NCI-H2081 (cell line): ENCODE measurements at places on chromosomes 3 and 15.

GRCh38 chr15:80309769-80310384 lies 57.9 kb upstream of the CTXND1 start:
- peak; percentile 40 for DNase-seq

GRCh38 chr3:94162700-94163099 lies 99.8 kb downstream of the NSUN3 start:
- DNase-seq = no peak

- DNase-seq = no peak
Observed at GRCh38 chr15:64443747-64444621, 16.4 kb upstream of the ZNF609 start.

GRCh38 chr3:126466886-126467610 lies 8.6 kb downstream of the ZXDC start:
- no peak for DNase-seq

GRCh38 chr3:64150623-64151207 lies 74.6 kb downstream of the PRICKLE2 start:
- DNase-seq = peak; percentile 86

DNA sequence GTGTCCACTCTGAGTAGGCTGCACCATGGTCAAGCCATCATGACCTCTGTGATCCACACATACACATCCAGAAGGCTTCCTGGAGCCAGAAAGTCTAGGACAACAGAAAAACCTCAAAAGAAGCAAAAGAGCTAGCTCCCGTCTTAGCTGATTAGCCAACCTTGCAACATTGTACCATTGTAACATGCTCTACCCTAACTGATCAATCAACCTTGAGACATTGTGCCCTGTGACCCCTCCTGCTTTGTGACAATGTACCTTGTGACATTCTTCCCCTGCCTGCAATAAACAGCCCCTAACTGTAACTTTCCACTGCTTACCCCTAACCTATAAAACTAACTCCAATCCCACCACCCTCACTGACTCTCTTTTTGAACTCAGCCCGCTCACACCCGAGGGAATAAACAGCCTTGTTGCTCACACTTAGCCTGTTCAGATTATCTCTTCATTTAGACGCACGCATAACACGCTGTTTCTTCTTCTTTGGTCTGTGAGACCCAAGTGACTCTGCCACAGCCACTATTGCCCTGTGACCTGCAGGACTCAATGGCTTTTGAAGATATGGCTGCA lies 1104.6 kb downstream of the OTOL1 start:
- no peak for DNase-seq

DNA sequence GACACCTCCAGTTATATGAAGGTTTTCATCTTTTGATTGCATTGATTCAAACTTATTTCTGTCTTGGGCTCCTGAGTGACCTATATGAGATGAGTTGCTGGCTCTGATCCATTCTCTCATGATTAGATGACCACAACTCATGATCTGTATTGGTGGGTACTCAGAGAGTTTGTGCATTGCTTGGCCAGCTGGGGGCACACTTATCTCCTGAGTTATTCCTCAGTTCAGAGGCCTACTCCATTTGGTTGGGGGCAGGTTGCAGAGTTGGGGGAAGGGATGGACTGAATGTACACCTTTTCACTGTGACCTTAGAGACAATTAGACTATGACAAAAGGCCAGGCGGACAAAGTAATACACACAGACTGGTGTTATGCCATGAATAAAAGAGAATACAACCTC lies 166.2 kb upstream of the SEMA6D start:
- peak; percentile 10 for DNase-seq

GRCh38 chr3:184443364-184443763 lies 63.5 kb downstream of the CHRD start:
- no peak for DNase-seq

- no peak for DNase-seq
Observed at GRCh38 chr3:156533205-156533604, 21.7 kb downstream of the SSR3 start.

DNA sequence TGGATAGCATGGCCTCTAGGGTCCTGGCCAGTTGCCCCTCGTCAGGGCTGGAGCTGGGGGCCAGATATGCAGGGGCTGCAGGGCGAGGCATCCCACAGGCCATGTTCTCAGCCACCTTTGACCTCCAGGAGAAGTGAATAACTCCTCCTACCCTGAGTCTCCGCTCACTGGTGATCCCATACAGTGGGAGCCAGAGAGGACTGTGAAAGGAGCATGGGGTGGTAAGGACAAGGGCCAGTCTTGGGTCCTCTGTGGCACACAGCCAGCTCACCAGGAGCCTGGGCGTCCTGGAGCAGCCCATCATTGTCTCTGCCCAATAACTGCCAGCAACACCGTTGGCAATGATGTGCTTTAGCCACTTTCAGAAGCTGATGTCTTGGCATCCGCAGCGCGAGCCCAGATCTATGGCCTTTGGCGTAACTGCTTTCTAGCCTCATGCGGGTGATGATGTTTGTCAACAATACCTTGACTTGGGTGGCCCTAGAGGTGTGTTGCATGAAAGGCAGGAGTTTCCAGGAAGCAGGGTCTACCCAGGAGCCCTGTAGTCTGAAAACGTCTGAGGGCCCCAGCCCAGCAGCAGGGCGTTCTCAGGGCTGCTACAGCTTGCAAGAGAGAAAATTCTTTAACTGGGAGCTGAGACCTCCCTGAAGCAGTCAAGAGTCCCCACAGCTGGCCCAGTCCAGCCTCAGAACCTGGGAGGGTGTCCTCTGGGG lies 61.1 kb upstream of the IQSEC1 start:
- DNase-seq = no peak

DNA sequence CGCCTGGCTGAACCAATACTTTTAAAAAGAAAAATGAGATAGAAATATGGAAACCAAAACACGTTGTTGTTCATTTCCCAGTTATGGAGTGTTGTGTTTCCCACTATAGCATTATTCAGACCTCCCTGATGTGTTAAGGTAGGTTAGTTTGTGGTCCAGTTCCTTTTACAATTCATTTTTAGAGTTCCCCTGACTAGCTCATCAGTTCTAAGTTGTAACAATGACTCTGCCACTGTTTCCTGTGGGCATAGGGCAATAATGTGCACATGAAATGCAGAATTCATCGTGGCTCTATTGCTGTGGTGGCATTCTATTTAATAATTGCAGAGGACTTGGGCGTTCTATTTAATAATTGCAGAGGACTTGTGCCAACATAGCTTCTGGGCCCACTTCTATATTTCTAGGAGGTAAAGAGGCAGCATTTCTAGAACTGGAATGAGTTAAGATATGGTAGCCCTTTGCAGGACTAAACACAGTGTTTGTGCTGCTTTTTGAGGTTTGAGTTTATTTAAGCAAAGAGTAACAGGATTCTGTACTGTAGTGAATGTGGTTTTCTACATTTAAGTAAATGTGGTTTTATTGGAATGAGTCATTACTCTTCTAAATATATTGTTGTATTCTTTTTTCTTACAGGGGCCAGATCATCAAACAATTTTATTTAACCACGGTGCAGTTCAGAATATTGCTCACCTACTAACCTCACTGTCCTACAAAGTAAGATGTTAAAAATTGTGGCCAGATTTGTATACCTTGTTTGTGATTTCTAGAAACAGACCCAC lies 47.5 kb downstream of the ARMC8 start:
- no peak for DNase-seq

DNA sequence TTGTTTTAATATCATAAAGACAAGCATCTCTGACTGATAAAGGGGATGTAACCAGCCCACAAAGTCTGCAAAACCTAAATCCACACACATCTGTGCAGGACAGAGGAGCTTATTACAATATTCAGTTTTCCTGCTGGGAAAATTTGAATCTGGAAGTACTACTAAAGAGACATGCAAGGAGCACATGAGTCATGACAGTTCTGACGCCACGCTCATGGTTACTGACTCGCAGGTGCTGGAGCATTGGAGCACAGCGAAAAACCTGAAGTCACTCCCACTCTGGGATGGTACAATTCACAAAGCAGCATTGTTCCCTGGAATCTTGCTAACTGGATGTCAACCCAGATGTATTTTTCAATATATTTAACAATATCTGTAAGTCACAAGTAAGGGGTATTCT lies 7.6 kb upstream of the ISL2 start:
- DNase-seq = no peak

DNA sequence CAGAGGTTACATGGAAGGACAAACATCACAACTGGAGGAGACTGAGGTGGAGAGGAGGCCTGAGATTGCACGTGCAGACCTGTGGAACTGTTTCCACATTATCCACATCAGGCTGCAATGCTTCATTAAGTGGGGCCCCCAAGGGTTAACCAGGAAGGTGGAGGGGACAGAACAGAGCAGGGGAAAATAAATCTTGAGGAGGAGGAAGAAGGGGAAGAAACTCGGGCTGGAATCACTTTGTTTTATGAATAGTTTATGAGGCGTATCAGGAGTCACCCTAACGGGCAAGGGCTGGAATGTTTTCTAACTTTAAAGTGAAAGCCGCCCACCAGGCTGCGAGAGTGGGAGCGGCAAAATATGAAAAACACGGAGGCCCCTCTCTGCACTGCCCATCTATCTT lies 154.9 kb downstream of the WNT5A start:
- DNase-seq = no peak

DNA sequence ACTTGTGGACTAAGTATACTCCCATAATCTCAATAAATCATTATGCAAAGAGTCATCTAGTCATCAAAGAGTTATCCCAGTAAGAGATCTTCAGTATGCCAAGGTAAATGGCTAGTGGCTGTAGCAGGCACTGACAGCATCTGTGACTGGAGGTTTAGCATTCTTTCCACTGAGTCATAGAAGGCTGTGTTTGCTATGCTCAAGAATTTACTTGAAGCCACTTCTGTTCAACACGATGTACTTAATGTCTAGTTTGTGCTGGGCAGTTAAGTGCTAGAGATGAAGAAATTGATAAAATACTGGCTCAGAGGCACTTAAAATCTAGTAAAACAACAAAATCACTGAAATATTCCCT lies 13.0 kb downstream of the ZBED2 start:
- DNase-seq = no peak

DNA sequence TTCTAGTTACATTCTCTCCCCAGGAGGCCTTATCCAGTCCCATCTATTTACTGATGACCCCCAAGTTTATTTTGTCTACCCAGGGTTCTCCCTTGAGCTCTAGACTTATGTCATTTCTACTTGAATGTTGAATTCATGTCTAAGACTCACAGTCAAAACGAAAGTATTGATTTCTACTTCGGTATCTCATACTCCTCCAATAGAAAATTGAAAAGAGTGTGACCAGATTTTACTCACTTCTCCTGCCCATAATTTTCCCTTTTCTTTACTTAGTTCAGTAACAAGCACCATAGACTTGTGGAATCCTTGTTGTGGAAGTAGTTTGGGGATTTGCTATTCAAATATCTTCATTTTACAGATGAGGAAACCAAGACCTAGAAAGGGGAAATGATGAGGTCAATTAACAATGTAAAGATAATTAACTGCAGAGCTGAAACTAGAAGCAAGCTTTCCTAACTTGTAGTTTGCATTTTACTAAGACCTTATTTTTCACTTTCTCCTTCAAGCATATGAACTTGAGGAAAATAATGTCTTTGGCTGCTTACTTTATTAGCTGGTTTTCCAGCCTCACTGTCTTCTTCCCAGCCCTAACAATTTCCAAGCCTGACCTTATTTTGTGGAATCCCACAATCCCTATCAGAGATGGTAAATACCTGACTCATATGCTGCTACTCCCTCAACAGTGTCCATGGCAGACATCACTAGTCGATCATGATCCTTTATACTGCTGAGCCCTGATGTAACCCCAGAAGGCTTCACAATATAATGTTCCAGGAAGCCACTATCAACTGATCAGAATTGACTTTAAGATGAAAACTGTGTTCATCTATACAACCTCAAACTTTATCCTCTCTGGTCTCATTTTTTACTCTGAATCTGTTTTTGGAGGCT lies 123.9 kb upstream of the AGBL1 start:
- no peak for DNase-seq

DNA sequence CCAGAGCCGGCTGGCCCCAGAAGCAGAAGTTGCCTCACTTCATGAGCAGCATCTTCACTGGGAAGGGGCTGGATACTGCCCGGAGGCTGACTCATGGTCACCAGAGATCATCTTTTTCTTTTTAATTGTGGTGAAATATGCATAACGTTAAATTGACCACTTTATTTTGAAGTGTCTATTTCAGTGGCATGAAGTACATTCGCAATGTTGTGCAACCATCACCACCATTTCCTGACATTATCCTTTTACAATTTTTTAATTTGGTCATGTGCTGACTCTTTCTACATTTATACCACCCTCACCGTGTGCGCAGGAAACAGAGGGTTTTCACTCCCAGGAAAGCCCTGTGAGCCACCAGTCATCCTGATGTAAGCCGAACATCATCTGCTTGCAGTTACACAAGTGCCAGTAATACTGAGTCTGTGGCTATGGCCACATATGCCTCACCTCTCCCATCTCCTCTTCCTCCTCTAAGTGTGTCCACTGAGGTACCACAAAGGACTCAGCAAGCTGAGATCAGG lies 51.6 kb upstream of the ABHD17C start:
- DNase-seq = no peak

- no peak for DNase-seq
Observed at GRCh38 chr3:171813897-171814460, 3.7 kb upstream of the PLD1 start.

DNA sequence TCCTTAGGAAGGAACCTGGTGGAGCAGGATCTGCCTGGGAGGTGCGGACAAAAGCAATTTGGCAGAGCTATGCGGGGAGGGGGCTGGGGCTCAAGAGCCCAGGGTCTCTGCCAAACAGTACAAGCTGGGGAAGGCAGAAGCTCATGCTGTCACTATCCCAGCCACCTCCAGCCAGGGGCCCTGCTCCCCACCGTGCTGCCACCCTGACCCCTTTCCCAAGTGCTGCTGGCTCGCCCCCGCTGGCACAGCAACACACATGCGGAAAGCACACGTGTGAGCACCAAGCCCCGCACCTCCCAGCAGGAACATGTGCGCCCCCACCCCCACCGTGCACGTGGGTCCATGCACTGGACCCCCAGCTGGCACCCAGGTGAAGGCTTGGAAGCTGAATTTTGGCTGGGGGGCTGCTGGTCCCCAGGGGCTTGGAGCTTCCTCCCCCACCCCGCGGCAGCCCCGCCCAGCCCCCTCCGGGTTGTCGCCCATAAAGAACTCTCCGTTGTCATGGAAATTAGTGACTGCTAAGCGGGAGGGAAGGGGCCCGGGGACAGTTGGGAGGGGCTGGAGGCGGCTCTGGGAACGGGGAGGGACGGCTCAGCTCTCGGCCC lies 742 bp downstream of the CAMKV start:
- no peak for DNase-seq

GRCh38 chr3:160409812-160410610 lies 10.6 kb downstream of the SMC4 start:
- DNase-seq = no peak

- DNase-seq = no peak
Observed at GRCh38 chr3:171586274-171586673, 126.1 kb upstream of the TNIK start.

- DNase-seq = no peak
Observed at GRCh38 chr3:64789111-64789510, 101.3 kb upstream of the ADAMTS9 start.
